ENCODE measurements at places on chromosomes 7 and 10.

- no peak for DNase-seq
Measured at GRCh38 chr7:92782236-92782635, 54.1 kb downstream of the CDK6 start.

GRCh38 chr10:3530346-3530745 is 254.7 kb downstream of the KLF6 start:
- DNase-seq = peak; percentile 39

GRCh38 chr10:63498665-63499064 is 22.5 kb upstream of the REEP3 start:
- DNase-seq = no peak

GRCh38 chr10:118940386-118940785 is 89.1 kb upstream of the NANOS1 start:
- DNase-seq = peak; percentile 6

- no peak for DNase-seq
Measured at GRCh38 chr10:10662716-10663408, 354.8 kb upstream of the CELF2 start.

GRCh38 chr10:67171970-67172369 is 246.1 kb downstream of the LRRTM3 start:
- DNase-seq = no peak

DNA sequence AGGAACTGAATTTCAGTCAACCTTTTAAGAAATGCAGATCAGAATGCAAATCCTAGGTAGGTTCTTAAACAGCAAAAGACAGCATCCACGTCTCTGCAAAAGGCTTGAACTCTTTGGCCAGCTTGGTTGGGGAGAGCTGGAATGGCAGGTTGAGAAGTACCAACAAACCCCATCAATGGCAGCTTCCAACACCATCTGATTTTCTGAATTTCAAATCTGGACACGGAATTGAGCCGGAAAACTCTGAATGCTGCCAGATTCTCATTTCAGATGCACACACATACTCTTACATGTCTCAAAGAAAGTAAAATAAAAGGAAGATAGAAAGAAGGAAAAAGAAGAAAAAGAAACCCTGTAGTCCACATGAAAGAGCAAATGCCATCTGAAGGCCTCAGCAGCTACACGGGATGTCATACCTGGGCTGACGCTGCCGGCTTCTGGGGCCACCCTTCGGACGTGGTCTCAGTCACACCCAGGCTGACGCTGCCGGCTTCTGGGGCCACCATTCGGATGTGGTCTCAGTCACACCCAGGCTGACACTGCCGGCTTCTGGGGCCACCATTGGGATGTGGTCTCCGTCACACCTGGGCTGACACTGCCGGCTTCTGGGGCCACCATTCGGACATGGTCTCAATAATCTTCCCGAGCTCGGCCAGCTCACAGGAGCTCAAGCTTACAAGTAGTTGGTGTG is 165.3 kb downstream of the PTPRN2 start:
- DNase-seq = no peak

DNA sequence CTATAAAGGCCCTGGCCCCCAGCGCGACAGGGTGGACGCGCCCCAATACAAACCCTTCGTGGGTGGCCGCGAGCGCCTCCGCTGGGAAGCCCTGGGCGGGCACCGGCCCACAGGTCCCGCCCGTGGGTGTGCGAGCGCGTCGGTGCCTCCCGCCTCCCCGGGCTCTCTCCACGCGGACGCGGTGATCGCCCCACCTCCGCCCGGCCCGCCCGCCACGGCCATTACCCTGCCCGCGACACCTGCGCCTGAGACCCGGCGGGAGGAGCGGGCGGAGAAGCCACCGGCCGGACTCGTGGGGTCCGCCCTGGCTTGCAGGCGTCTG is 81.2 kb downstream of the PAX2 start:
- no peak for DNase-seq

- no peak for DNase-seq
Measured at GRCh38 chr10:104433669-104434068, 80.0 kb downstream of the CFAP58 start.

DNA sequence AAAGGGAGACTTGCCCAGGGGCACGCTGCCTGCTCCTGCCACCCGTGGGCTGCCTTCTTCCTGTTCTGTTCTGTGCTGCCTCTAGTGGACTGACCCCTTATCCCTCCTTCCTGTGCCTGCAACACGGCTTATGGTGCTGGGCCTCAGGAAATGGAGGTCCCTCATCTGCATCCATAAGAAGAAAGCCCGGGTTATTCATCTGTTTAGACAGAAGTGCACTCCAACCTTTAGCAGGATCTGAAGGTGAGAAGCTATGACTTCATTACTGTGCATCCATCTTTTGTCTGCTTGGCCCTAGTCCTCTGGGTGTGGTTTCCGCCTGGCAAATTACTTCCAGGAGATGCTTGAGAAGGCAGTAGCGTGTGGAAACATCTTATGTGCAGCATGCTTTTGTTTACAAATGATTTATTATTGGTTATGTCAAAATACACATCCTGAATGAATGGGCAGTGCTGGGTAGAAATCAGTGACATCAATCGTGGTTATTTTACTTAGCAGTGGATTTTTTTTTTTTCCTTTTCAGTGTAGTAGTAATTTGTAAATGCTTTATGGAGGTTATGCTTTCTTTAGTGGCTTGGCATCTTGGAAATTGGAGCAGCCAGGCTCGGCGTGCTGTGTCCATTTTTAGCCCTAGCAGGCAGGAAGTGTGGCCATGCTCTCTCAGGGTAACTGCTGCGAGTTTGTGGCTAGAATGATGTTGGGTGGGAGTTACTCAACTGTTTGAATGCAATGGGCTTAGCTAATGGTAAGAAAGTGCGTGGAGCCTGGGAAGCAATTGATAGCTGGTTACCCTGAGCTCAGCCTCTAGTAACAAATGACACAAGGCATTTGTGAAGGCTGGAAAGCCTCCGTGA is 12.7 kb downstream of the PTPRE start:
- peak; percentile 93 for DNase-seq

DNA sequence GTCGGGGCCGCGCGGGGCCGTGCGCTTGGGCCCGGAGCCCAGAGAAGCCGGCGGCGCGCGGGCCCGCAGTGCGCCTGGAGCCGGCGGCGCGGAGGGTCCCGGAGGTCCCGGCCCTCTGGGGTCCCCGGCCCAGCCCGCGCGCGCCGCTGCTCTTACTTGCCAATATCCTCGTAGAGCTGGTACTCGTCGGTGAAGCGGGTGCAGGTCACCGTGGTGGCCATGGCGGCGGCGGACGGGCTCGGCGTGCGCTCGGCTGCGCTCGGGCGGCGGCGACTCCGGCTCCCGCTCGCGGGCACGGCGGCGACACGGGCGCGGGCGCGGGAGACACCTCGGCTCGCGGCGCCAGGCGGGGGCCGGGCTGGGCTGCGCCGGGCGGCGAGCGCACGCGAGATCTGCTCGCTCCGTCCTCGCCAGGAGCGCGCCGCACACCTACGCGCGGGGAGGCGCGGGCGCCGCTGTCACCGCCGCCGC is at the start of gene CAMK2B:
Gene CAMK2B (minus strand): TSS at position 394 of the 471 bp plus-strand sequence. CDS start 173 bp downstream, at position 221.
- no peak for DNase-seq

- DNase-seq = no peak
Measured at GRCh38 chr7:70071766-70072165, 473.5 kb downstream of the AUTS2 start.

DNA sequence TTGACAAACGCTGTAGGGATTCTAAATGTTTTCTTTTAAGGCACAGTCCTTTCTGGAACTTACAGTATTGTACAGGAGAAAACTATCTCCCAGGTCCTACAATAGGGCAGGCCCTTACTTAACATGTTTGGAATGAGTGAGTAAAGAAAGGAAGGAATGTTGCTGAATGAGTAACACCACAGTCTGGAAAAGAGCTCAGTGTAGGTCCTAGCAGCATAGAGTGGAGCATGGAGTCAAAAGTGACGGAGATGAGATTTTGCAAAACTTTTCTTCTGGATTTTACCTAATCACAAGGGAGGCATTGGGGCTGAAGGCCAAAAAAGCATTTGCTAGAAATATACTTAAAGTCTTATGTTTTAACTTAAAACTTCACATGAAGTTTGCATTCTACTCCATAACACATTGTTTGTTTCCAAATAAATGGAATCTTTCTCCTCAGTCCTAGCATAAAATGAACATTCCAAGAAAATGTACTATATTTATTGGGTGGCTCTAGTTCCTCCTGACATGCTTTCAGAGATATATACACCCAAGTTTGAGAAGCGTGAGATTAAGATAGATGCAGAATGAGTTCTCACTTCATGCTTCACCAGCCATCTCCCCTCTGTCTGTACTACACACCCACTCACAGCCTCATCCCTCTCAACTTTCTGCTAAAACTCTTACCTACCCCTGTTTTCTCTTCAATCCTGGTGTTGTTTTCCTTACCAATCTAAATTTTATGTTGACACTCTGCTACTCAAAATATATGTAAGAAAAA is 20.2 kb upstream of the ADD3 start:
- DNase-seq = peak; percentile 93

- DNase-seq = no peak
Measured at GRCh38 chr10:34633374-34633773, 181.7 kb downstream of the PARD3 start.

GRCh38 chr10:101014966-101015581 is 15.5 kb downstream of the LZTS2 start:
- DNase-seq = peak; percentile 86

GRCh38 chr7:48511080-48511479 is 339.8 kb downstream of the ABCA13 start:
- DNase-seq = no peak

DNA sequence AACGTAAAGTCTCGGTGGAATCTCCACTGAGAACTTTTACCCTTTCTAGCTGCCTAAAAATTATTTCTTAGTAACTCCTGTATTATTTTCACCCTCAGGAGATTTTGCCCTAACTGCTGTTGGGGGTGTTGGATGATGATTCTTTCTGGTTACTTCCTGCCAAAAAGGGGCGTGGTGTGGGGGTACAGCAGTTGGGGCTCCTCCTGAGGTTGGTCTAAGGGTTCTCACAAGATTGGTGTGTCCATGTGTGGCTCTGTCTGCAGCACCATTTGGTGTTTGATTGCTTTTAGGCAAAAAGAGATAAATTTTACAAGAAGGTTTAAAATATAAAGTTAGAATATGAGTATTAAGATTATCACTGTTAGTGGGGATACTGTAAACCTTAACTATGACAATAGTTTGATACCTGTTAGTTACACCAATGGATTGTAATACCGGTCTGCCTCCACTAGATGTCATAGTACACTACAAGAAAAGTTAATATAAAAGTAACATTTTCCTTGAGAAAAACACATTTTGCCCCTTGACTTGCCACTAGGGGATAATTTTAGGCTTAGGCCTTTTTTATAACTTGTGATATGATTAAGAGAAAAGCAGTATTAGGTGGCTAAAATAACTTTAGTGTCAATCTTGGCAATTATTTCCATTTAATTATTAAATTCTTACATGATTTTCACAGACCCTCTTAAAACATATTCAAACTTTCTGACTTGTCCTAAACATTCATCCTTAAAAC is 928.7 kb downstream of the IPMK start:
- DNase-seq = peak; percentile 16

DNA sequence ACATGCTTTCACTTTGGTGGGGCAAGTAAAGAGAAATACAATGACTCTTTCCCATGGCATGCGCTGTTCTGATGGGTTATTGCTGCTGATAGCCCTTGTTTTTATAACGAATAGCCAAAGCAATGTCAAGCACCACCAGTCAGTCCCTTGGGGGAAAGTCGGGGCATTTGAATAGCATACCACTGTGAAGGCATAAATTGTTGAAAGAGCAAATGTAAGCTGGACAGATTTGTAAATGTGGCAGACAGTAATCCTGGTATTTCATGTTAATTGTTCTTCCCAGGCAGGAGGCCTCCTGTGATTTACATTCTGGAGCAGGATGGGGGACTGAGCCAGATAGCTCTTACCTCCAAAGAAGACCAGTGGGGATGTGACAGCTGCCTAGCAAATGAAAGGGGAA is 293.3 kb downstream of the ADRA2A start:
- no peak for DNase-seq

DNA sequence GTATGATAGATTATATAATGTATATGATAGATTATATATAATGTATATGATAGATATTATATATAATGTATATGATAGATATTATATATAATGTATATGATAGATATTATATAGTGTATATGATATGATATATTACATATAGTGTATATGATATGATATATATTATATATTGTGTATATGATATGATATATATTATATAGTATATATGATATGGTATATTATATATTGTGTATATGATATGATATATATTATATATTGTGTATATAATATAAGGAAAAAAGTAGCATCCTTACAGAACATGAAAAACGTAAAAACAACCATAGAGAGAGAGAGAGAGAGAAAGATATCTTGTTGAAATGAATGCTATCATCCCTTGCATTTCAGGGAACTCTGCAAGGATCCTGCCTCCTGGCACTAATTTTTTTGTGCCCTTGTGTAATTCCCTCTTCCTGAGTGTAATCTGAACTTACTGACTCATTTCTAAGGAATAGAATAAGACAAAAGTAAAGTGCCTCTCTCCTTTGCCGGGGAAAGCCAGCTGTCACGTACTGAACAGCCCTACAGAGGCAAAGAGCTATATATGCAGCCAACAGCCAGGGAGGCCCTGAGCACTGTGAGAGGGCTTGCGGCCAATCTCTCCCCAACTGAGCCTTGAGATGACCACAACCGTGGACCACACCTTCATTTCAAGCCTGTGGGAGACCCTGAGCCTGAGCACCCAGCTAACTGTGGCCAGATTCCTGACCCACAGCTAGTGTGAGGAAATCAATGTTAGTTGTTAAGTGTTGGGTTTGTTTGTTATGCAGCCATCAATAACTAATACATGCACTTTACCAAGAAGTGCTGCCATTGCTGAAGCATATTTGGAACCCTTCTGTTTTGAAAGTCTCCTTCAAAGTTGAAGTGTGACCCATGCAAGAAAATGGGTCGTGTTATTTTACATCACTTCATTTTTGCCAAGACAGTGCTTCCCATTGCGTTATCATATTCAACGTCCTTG is 61.1 kb upstream of the EZH2 start:
- DNase-seq = peak; percentile 39

DNA sequence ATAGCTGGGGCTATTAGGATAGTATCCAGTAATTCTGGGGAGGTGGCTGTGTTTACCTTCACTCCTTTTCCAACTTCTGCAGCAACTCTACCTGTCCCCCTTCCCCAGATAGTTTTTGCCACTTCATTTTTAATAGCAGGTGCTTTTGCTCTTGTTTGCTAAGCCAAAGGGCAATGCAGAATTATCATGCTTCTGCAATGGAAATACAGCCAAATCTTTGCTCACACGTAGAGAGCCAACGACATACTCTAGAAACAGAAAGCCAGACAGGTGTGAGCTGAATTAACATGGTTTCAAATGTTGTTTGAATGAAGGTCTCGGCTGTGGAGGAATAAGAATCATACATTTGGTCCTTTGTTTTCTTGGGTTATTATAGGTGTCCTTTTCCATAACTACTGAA is 14.4 kb downstream of the PLEKHS1 start:
- no peak for DNase-seq

- DNase-seq = no peak
Measured at GRCh38 chr7:45700556-45700955, 126.4 kb downstream of the ADCY1 start.

DNA sequence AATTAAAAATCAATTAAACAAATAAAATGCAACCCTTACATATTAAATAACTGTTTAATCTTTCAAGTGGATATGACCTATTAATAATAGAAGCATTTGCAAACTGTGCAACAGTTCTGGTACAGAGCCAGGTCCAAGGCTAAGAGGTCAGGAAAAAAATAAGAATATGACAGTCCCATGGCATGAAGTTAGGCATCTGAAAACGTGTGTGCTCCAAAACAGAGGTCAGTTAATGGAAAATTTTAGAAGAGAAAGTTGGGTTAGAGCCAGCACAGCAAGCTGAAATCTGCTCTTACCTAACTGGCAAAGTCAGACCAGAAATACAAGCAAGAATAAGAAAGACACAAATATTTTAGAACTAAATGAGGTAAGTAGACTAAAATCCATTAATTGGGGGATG is 757.7 kb downstream of the GRM8 start:
- no peak for DNase-seq
